ENCODE measurements at places on chromosomes 13 and 19. TPM values are rescaled to one million over a fixed set of nuclear protein-coding genes. Genes with fewer than 3 reads are reported as not detected.
A peak's percentile ranks its signal among the peaks of the same experiment; 100 is the strongest.

Gene ZNF568
- polyA plus RNA-seq = 28.0 TPM

Gene FDX2
- polyA plus RNA-seq = 14.3 TPM

Gene FFAR2
- polyA plus RNA-seq = 0.78 TPM

Gene CATSPERD
- not detected for polyA plus RNA-seq

Gene ALOX5AP
- 4.2 TPM for polyA plus RNA-seq

Gene TTC9B
- polyA plus RNA-seq = 0.25 TPM

Gene DMWD
- polyA plus RNA-seq = 36.6 TPM

Gene MPHOSPH8
- 96.6 TPM for polyA plus RNA-seq

GRCh38 chr13:112679381-112679780 lies 10.5 kb upstream of the ATP11A start:
- DNase-seq = no peak

GRCh38 chr19:45070861-45071544 lies 5.3 kb downstream of the ZNF296 start:
- no peak for DNase-seq

DNA sequence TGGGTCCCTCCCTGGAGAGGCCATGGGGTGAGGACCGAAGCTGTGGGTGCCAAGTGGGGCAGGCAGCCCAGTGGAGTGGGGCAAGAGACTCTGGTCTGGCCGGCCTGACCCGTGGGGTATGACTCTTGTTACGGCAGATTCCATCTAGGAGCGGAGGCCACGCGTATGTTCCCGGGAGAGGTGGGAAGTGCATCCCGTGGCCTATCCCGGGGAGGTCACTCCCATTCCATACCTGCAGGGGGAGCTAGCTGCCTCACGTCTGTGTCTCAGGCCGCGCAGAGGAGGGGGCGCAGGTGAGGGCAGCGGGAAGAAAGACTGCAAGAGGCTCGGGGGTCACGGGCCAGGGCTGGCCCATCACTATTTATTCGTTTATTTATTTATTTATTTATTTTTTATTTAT lies 4.9 kb downstream of the CSNK1G2 start:
- DNase-seq = no peak

- no peak for DNase-seq
Observed at GRCh38 chr19:4870025-4870700, 2.7 kb upstream of the PLIN3 start.

DNA sequence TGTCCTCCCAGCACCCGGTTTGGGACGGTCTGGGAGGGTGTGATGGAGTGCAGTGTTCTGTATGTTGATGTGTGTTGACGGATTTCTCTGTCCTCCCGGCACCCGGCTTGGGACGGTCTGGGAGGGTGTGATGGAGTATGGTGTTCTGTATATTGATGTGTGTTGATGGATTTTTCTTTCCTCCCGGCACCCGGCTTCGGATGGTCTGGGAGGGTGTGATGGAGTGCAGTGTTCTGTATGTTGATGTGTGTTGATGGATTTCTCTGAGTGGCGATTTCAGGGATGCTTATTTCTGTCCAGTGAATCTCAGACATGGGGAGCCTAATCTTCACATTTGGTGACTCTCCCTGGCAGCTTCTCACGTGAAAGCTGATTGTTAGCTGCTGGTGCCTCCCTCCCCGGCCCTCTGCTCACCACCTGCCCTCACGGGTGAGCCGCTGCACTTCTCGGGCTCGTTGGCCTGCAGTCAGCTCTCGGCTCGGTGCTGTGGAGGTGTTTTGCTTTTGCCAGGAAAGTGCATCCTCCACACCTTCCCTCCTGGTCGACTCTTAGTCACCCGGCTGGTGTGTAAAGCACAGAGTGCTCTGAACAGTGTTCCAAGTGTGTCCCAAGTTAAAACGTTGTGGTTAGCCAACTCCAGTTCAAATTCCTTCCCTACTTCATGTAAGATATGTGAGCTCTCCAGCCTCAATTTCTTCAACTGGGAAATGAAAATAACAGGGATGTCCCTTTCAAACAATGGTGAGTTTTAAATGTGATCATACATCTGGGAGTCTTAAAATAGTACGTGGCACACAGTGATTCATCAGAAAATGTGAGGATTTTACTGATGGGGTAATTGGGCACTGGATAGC lies 54.6 kb downstream of the ATP11A start:
- DNase-seq = no peak

- DNase-seq = no peak
Observed at GRCh38 chr13:53522034-53522433, 493.4 kb downstream of the OLFM4 start.

- DNase-seq = no peak
Observed at GRCh38 chr13:28425793-28426192, 69.1 kb downstream of the FLT1 start.

- peak; percentile 8 for DNase-seq
Observed at GRCh38 chr19:22427960-22428913, 6.1 kb upstream of the ZNF98 start.

GRCh38 chr13:91729859-91730258 lies 331.4 kb downstream of the GPC5 start:
- DNase-seq = no peak

- no peak for DNase-seq
Observed at GRCh38 chr13:41610404-41610803, 153.1 kb downstream of the RGCC start.

DNA sequence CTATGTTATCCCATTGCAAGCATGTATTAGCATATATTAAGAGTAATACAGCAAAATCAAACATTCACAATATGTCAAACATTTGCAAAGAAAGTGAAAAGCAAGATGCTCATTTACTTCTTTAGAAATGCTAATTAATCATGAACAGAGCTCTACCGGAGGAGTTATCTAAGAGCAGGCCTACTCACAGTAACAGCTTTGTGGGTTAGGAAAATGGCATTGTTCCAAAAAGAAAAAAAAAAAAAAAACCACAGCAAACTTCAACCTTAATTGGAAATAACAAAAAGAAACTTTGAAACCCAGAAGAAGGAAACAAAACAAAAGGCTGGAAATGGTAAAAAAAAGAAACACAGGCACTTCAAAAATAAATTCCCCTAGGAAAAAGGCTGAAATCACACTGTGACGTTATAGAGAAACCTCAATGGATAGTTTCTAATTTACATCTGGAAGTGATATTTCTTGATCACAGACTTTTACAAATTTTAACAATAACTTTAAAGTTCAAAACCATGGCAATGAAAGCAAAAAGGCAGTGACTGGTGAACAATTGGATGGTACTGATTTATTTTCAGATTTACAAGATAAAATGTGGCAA lies 1236.8 kb upstream of the SPRY2 start:
- DNase-seq = peak; percentile 13

DNA sequence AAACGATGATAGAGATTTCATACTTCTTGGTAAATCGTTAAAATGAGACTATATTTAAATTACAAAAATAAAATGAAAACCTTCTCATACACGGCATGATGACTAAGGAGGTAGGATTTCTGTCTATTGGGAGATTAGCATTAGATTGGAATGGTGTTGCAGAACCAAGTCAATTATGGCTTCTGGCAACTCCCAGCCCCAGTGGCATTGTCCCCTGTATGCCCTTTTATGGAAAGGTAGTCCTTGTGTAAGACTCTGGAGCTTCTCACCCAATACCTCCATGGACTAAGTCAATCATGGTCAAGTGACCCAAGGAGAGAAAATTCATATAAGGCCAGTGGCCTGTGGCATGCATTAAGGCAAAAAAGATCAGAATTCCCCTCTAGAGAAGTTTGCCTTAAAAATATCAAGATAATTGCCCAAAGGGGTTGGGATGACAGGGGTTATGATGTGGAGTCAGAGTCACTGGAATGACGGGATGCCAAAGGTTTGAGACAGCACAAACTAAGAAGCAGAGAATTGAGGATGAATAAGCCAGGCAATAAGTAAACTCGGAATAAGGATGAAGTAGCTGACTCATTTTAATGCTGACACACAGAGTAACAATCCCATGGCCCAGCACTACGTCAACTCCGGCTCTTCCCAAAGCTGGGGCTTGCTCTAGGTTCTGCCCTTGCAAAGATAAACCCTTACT lies 57.8 kb upstream of the POSTN start:
- DNase-seq = no peak

Data from left kidney (tissue), 8 donors.